ENCODE measurements at places on chromosomes 6 and 20. TPM values are rescaled to one million over a fixed set of nuclear protein-coding genes. Genes with fewer than 3 reads are reported as not detected.
A peak's percentile ranks its signal among the peaks of the same experiment; 100 is the strongest.

DNA sequence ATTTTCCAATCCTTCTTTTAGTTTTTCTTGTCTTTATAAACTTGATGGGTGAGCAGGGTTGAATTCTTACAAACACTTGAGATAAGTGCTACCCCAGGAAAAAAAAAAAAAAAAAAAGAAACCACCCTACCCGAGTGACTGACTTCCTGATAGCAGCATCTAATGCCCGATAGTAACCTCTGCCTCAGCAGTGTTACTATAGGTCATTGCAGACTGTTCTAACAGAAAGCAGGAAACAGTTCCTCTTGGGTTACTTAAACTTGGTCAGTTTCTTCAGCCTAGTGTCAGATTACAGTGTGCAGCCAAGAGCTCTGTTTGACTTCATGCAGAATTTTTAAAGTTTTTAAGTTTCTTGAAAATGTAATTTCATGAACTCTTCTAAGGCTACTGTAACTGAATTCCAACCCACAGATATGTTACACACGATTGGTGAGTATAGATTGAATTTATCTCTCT lies 2.1 kb downstream of the MYLIP start:
- ATAC-seq: peak; percentile 58

GRCh38 chr6:152401978-152402377 lies 235.2 kb downstream of the SYNE1 start:
- peak; percentile 91 for ATAC-seq

- ATAC-seq: no peak
Observed at GRCh38 chr6:77445214-77445613, 18.1 kb downstream of the HTR1B start.

DNA sequence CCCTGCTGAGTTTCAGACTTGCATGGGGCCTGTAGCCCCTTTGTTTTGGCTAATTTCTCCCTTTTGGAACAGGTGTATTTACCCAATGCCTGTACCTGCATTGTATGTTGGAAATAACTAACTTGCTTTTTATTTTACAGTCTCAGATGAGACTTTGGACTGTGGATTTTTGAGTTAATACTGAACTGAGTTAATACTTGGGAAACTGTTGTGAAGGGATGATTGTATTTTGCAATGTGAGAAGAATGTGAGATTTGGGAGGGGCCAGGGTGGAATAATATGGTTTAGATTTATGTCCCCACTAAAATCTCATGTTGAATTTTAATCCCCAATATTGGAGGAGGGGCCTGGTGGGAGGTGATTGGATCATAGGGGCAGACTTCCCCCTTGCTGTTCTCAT lies 99.1 kb upstream of the IRAK1BP1 start:
- no peak for ATAC-seq

DNA sequence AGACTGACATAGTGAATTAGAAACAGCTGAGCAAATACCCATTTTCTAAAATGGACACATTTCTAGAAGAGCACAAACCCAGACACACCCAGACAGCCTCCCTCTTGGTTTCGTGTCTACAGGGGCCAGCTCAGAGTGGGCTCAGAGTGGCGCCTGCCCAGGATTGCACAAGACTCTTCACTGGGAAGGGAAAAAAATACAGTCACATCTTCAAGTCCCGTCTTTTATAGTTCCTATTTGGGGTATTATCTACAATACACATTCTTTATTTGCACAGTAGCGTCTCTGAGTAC lies 246.1 kb upstream of the AFDN start:
- ATAC-seq: no peak

DNA sequence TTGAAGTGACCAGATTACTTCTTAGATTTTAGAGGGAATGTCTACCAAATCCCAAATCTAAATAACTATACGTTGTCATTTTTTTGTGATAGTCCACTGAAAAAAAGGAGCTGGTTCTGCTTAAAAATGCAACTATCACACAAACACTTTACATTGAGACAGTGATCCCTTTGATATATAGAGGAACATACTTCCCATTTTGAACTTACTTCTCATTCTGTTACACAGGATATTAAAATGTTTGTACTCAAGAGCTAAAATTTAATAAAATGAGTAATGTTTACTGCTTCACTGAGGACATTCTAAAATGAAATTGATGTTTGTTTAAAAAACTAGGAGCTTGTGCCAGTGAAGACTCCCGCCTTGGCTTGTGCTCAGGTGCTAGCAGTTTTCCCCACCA lies 174.1 kb downstream of the CARMIL1 start:
- no peak for ATAC-seq

DNA sequence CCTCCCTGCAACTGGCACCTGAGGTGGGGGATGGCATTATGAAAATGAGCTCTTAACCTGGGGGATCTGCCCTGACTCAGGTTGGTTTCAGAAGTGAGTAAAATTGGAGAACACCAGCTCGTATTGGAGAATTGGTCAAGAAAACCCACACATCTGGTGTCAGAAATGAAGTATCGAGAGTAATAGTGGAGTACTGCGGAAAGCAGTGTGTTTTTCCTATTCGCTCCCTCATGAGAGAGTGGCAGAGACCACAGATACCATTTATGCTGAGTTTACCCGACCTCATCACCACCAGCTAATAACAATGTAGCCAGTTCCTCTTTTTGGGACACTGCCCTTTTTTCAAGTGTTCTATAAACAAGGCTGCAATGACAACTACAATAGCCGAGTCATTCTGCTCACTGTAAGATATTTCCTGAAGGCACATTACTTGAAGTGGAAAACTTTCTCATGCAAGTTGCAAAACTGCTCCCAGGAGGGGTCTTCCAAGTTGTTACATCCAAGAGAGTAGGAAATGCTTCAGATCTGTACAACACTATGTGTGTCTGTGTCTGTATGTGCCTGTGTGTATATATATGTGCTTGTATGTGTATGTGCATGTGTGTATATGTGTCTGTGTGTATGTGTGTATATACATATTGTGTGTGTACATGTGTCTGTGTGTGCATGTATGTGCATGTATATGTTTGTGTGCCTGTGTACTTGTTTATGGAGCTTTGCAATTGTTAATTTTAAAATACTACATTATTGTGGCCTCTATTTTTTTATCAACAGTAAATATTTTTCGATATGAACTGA lies 106.0 kb upstream of the CST7 start:
- ATAC-seq: no peak

GRCh38 chr6:111823831-111824607 lies 49.2 kb downstream of the FYN start:
- no peak for ATAC-seq

- no peak for ATAC-seq
Observed at GRCh38 chr6:167995731-167996151, 1.7 kb upstream of the KIF25 start.

GRCh38 chr6:138372711-138373463 lies 4.8 kb upstream of the SMIM28 start:
- ATAC-seq: no peak

- ATAC-seq: no peak
Observed at GRCh38 chr6:108083349-108083748, 8.8 kb upstream of the OSTM1 start.

GRCh38 chr6:75852721-75853120 lies 103.7 kb downstream of the MYO6 start:
- no peak for ATAC-seq

DNA sequence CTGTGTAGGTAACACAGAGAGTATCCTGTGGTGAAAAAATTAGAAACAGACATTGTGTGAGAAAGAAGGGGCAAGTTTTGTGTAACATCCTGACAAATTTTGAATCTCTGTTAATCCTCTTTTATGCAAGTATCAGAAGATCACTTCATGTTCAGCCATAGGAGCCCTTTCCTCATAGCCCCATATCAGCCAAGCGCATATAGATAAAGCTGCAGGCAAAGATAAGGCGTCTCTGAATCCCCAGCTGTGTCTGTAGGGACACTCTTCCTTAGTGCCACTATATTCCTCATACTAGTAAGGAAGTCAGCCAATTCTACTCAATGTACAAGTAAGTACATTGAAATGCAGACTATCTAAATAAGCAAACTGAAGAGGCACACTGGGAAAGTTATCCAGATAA lies 22.3 kb downstream of the HTR1E start:
- ATAC-seq: no peak

- ATAC-seq: no peak
Observed at GRCh38 chr6:31090973-31091364, 21.4 kb downstream of the C6orf15 start.

FAM162B gene
- 0.92 TPM for total RNA-seq

NEDD9 gene
- 4.1 TPM for total RNA-seq

MTFR2 gene
- total RNA-seq: 4.3 TPM

TUBB2B gene
- total RNA-seq: 3.0 TPM

UNC5CL gene
- total RNA-seq: 0.56 TPM

OPN5 gene
- not detected for total RNA-seq

VGLL2 gene
- not detected for total RNA-seq

Measured in esophagus mucosa (tissue), 1 donor.